ENCODE measurements at places on chromosomes 12 and 14.

- DNase-seq = no peak
Measured at GRCh38 chr14:77426396-77426795, 3.1 kb upstream of the NOXRED1 start.

- no peak for DNase-seq
Measured at GRCh38 chr14:63730659-63731058, 2.8 kb upstream of the SGPP1 start.

- no peak for DNase-seq
Measured at GRCh38 chr12:11015775-11016430, 6.5 kb downstream of the TAS2R19 start.

DNA sequence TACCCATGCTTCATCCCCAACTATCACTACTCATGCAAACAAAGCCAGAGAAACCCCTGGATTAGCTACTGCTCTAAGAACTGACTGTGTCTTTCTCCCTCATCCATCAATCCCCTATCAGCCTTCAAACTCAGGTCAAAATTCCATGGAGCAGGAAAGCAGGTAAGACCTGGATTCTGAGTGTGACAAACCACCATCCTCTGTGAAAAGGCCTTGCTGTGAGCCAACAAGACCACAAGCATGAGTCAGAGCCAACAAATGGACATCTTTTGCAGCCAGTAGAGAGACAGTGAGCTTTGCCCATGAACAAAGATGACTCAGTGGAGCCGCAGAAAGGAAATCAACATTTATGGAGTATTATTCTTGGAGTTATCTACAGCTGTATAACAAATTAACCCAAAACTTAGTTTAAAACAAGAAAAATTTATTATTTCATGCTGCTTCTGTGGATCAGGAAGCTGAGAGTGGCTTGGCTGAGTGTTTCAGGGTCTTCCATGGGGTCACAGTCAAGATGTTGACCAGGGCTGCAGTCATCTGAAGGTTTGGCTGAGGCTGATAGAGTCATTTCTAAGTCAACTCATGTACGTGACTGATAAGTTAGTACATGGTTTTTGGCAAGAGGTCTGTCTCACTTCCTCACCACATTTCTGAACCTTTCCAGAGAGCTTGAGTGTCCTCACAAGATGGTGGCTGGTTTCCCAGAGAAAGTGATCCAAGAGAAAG is 61.1 kb downstream of the PITPNM2 start:
- DNase-seq = no peak

DNA sequence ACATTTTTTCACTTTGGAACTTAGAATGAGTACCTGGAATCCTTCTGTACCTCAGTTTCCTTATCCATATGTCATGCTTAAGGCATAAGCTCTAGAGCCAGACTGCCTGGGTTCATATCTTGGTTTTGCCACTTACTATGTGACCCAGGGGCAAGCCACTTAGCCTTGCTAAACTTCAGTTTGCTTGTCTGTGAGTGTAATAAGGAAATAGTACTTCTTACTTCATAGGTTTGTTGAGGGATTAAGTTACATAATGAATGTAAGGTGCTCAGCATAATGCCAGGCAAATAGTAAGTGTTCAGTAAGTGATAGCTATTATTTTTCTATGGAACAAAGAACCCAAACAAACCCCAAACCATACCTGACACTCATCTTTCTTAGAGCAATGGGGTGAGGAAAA is 225.1 kb downstream of the BCAT1 start:
- no peak for DNase-seq

DNA sequence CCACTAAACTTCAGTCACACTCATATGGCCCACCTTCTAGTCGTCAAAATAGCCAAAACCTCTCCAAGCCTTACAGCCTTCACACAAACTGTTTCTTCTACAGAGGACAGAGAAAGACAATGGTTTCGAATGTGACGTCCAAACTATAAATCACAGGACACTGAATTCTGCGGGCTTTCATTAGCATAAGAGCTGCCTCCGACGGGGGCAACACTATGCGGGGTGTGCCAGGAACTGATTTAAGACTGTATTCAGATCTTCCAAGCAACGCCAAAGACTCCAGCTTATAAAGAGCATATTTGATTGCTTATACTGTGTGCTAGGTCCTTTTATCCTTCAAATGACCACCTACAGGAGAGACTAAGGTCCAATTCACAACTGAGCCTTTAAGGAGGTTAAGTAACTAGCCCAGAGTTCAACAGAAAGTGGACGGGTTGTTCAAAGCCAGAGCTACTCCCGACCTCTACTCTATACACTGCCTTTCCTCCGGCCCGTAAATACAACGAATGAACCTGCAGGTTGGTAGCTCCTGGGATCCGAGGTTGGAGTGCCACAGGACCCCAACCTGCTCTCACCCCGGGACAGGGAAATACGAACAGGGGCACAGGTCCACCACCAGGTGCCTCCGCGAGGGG is 575 bp downstream of the L2HGDH start:
- no peak for DNase-seq

DNA sequence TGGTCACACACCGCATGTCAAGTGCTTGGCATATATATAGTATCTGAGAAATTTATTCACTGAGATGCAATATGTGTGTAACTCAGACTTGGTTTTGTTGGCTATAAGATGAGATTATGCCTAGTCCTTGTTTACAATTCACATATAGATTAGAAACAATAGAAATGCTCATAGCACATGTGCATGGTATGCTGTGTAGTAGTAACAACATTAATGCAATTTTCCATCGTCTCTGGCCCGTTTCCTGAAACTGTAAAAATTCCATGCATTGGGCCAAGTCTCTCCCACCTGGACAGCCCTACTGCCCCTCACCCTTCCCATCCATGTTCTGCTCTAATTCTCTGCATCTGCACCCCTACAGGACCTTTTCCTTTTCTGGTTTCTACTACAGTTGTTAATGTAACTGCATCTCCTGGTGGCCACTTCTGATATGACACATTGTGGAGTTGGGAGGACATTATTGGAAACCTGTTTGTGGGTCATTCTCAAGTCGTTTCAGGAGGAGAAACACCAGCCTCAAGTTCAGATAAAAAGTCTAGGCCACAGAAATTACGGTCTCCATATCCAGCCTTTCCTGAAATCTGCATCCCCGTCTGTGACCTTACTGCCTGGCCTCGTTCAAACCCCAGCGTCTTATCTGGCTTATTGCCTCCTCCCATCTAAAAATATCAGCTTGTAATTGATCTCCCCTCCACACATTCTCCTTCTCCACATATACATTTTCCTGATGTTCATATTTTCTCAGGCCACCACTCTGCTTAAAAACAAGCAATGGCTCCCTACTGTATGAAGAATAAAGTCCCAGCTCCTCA is 37.5 kb downstream of the EMP1 start:
- DNase-seq = no peak

- no peak for DNase-seq
Measured at GRCh38 chr14:61322799-61323290, 1.5 kb downstream of the PRKCH start.

- no peak for DNase-seq
Measured at GRCh38 chr14:68477110-68477455, 315.8 kb downstream of the ZFP36L1 start.

DNA sequence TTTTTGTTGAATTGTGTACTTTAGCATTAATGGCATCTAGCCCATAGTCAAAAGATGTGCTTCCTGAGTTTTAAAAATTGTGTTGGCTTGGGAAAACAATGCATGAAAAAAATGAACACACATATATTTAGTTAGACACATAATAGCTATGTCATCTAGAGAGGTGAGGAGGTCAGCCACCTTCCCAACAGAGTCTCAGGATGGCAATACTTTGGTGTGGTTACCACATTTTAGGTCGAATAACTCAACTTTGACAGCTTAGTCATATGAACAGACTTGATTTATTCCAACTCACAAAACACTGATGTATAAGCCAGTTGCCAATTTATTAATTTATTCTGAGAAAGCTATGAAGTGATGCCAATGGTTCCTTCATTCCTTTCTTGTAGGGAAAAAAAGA is 114.0 kb downstream of the ETNK1 start:
- DNase-seq = no peak

DNA sequence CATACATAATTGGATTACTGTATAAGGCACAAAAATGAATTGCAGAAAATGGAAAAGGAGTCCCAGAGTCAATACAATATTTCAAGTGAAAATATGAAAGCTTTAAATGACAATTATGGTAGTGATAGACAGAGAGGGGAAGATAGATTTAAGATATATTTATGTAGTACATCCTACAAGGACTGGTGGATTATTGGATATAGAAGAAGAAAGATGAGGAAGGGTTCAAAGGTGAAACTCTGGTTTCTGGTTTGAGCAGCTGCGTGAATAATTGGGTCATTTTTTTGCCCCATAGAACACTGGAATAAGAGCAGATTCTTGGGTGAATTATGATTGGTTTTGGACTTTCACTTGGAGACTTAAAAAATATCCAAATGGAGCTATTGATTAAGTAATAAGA is 19.4 kb downstream of the PIK3C2G start:
- no peak for DNase-seq

- peak; percentile 83 for DNase-seq
Measured at GRCh38 chr12:14769969-14770495, 33.2 kb downstream of the WBP11 start.

DNA sequence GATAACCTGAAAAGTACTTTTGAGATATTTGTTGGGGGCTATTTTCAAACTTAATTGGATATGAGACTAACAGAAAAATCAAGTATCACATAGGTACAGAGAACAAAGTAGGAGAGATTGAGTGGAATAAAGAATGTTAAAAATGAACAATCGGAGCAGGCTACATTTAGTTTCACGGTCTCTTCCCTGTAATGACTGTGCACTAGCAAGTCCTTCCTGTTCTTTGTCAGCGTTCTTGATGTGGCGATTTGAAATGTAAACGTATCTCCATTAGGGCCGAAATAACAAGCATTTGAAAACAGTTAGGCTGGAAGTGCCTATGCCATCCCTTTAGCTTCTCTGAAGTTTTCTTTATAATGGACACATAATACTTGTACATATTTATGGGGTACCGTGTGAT is 31.0 kb downstream of the SLC25A29 start:
- DNase-seq = no peak

Measured in stimulated activated CD4-positive, alpha-beta T cell treated with anti-CD3 and anti-CD28 coated beads, Interleukin-15, amount 100 ng/mL, for 1 hour (primary cell).